ENCODE measurements at places on chromosomes 11 and 22.

GRCh38 chr11:13091373-13091772 lies 82.3 kb downstream of the RASSF10 start:
- DNase-seq = no peak

GRCh38 chr11:19953909-19954308 lies 206.4 kb downstream of the DBX1 start:
- peak; percentile 42 for DNase-seq

DNA sequence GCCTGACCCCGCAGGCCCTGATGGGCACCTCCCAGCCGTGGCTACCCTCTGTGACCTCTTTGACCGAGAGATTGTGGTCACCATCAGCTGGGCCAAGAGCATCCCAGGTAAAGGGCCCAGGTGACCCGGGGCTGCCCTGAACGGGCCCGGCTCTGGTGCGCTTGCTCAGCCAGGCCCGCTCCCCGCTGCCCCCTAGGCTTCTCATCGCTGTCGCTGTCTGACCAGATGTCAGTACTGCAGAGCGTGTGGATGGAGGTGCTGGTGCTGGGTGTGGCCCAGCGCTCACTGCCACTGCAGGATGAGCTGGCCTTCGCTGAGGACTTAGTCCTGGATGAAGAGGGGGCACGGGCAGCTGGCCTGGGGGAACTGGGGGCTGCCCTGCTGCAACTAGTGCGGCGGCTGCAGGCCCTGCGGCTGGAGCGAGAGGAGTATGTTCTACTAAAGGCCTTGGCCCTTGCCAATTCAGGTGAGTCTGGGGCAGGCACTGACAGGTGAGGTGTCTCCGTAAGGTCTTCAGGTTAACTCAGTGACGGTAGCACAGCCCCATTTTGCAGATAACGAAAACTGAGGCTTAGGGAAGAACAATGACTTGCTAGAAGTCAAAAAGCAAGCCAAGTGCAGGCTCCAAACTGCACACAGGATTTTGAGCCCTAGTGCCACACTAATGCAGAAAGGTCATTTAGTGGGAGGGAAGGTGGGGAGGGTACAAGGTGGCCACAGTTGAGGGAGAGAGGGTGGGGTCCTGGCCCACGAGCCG lies 2.4 kb downstream of the TRMT112 start:
- DNase-seq = no peak

- no peak for DNase-seq
These were observed 2284.5 kb downstream of the LRRC4C start for GRCh38 chr11:39174965-39175364.

GRCh38 chr22:30159561-30160353 lies 79.5 kb downstream of the HORMAD2 start:
- DNase-seq = no peak

DNA sequence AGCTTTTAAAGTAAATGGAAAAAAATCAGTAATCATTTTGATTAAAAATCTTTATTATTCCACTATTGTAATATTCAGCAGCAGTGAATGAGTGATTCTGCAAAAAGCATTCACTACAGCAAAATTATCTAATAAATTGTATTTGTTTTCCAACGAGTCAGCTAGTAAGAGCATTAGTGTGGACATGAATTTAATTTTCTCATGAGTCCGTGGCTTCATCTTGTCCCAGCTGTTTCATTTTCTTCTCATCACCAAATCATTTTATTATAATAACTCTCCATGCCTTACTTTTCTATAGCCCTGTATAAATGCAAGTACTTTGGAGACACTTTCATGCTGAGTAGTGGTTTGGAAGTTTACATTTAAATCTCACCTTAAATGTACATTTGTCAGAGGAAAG lies 66.2 kb downstream of the FANCF start:
- no peak for DNase-seq

DNA sequence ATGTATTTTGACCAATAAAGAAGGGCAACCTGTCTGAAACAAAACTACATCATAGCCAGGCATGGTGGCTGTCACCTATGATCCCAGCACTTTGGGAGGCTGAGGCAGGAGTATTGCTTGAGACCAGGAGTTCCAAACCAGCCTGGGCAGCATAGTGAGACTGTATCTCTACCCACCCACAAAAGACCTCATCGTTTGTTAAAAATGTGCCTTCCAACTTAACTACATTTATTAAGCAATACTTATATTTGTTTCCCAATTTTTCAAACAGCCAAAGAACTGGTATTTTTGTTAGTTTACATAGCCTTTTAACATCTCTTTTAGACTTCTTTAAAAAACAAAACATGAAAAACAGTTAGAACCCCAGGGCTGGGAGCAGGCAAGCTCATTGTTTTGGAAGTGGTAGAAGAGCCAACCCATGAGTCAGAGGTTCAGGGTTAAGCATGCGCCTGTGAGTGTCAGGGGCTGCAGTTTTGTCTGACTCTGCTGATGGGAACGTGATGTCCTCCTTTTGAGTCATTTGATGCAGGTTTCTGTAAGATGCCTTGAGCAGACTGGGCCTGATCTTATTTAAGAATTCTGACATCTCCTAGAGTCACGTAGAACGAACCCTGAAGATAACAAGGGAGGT lies 53.9 kb upstream of the CRTAM start:
- no peak for DNase-seq

GRCh38 chr11:93784935-93785360 lies 866 bp downstream of the MED17 start:
- no peak for DNase-seq

GRCh38 chr11:45702511-45702910 lies 37.1 kb upstream of the CHST1 start:
- no peak for DNase-seq

GRCh38 chr11:8812438-8812837 lies 98.6 kb upstream of the AKIP1 start:
- DNase-seq = no peak

DNA sequence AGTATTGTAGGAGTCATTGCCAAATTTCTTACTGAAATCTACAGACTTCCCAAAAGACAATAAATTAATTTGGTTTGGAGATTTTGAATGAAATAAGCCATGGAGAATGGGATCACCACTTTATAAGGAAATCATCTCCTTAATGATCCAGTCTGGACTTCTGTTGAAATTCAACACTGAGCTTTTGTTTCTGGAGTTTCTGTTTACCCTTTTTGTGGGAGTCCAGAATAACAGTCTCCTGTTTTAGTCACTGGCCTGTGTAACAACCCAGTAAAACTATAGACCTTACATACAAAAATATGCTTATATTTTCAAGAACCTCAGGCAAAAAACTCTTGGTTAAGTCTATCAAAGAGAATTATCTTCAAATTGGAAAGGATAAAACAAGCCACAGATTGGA lies 321.7 kb upstream of the PLET1 start:
- no peak for DNase-seq

DNA sequence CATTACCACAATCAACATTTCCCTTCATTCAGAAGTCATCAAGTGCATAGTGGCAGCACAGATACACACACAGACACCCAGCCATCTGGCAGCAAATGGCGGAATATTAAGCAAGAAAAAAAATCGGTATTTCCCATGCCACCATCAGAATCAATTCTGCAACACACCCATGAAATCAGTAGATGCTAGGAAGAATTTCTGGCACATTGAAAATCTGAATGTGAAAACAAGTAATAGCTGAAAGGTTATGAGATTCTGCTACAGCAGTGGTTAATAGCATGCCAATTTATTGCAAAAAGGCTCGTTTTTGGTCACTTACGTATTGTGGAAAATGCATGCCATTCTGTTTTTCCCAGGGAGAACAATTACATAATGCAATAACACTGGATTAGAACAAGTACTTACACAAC lies 91.1 kb downstream of the PICALM start:
- no peak for DNase-seq

GRCh38 chr22:19125474-19126308 lies 3.5 kb upstream of the DGCR2 start:
- DNase-seq = no peak

- DNase-seq = peak; percentile 51
These were observed at the start of gene A4GALT for GRCh38 chr22:42720263-42721044. A4GALT (minus strand) TSS chr22:42720870; CDS start chr22:42693951, 26,919 bp downstream.

DNA sequence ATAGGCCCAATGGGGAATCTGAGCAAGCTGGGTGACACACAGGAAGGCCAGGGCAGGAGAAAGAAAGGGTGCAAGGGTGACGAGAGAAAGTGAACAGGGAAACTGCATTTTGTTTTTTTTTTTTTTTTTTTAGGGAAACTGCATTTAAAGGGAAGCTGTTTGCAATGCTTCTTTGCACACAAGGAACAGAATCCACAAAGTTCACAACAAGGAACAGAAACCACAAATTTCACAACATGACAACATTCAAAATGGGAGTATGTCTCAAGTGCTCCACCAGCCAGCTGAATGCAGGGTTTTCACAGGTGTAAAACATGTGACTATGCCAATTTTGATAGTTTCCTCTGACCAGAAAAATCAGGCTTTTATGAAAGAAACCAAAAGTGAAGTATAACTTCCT lies 6.8 kb upstream of the PLAAT3 start:
- no peak for DNase-seq

GRCh38 chr11:67118181-67118766 lies 789 bp upstream of the KDM2A start:
- peak; percentile 61 for DNase-seq

DNA sequence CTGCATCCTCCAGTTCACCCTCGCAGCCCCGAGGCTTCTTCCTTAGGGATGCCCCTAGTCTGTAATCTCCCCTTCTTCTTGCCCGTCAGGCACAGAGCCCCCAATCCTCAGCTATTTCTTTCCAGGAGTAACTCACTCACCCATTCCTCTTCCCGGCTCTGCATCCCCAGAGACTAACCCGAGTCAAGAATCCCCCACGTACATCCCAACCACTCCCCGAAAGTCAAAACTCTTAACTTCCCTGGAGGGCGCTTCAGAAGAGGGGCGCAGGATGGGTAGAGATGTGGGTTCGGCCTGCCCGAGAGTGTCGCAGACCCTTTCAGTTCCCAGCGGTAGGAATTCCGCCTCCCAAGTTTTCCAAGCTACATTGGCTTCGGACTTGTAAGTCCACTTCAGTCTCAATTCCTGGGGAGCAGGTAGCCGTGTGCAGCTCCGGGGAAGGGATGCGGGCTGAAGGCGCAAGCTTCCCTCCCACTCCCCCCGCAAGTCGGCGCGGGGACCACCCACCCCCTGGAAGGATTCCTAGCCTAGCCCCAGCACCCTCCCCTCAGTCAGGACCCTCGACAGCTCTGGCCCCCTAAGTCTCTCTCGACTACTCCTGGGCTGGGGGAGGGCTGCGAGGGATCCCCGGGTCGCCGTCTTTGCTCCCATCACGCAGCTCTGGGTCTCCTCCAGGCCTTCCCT lies 871 bp downstream of the BDNF start:
- peak; percentile 55 for DNase-seq

DNA sequence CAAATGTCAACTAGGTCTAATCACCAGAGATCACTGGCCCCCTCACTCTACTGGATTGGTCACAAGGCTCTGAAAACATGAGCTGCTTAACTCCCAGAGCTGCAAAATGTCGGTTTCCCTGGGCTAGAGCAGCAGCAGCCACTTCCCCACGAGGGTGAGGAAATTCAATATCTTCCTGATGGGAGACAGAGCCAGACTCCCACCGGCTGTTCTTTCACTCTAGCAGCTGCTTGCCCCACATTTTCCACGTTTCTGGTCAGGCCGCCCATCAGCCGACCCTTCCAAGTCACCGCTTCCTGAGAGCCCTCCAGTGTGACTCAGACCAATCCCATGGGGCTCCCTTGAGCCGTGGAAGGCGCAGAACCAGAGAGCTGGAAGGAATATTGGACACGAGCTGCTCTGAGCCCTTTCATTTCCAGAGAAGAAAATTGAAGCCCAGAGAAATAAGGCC lies 227.0 kb downstream of the ADAMTS15 start:
- DNase-seq = no peak

DNA sequence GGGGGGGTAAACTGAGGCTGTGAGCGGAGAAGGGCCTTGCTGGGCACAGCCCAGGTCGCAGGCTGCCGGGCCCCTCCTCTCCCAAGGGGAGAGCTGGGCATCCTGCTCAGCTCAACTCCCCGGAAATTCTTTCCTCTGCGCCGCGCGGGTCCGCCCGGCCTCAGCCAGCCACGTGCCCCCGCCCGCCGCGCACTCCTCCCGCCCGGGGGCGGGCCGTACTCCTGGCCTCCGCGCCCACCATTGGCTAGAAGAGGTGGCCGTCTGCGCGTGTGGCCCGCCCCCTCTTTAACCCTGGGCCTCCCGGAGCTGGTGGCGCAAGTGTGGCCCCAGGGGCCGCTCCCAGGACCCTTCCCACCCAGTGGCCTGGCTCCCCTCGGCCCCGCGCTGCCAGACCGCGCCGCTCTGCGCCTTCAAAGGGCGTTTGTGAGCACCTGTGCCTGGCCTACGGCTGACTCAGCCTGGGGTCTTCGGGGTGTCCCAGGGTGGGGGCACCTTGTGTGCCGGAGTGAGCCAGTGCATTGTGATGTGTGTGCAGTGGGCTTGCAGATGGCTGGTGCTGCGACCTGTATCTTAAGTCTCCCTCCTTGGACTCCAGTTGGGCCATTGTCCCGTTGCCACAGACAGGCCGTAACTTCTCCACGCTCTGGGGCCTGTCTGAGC lies 2.0 kb downstream of the MRGPRF start:
- peak; percentile 84 for DNase-seq

GRCh38 chr11:11290354-11290753 lies 62.7 kb downstream of the CSNK2A3 start:
- no peak for DNase-seq

DNA sequence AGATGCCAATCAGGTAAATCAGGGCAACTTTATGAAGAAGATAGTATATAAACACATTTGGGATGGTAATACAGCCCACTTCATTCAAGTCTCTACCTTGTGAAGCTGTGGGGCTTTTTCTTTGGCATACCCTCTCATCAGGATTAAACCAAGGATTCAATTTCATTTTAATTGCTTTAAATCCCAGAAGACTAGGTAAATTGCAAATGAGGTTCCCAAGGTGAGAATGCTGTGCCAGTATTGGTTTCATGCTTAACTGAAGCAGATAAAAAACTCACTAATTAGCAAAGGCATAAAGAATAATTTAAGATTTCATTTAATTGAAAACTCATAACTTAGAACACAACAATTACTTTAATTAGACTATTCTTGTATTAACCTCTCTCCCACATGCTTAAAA lies 1218.1 kb downstream of the FAM181B start:
- no peak for DNase-seq

DNA sequence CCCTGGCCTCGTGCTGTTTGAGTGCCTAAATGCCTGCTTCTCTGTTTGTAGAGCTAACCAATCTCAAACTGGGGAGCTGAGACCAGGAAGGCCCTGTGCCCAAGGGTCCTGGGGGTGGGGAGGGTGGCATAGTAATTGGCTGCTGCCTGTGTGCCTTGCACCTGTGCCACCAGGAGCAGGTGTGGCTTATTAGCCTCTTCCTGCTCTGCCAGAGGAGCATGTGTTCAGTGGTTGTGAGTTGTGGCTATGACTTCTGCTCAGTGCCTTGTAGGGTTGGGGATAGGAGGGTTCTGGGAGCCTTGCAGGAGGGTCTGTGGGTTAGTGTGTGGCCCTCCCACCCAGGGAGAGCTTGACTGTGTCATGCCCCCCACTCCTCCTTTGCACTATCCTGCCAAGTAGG lies 109.2 kb downstream of the ZBTB16 start:
- DNase-seq = no peak

- DNase-seq = no peak
These were observed 15.3 kb downstream of the RCOR2 start for GRCh38 chr11:63901660-63902059.

DNA sequence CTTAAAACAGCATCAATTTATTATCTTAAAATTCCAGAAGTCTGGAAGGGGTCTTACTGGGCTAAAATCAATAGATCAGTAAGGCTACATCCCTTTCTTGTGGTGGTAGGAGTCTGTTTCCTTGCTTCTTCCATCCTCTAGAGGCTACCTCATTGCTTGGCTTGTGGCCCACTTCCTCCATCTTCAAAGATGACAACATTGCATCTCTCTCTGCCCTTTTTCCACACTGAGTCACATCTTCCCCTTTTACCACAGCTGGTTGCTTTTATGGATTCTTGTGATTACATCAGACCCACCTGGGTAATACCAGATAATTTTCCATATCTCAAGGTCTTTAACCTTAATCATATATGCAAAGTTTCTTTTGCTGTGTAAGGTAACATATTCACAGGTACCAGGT lies 60.9 kb downstream of the GRIA4 start:
- DNase-seq = no peak
